K562 (cell line): ENCODE measurements at places on chromosomes 2 and 18. TPM values are rescaled to one million over a fixed set of nuclear protein-coding genes. Genes with fewer than 3 reads are reported as not detected.

POTEE gene
- 20.9 and 23.4 TPM in 2 replicates for total RNA-seq

CTAGE1 gene
- not detected in 2 replicates for total RNA-seq

MSH2 gene
- 95.1 and 113 TPM in 2 replicates for total RNA-seq

PJVK gene
- 0.78 and 0.87 TPM in 2 replicates for total RNA-seq

EML4 gene
- 40.7 and 44.5 TPM in 2 replicates for total RNA-seq

DNA sequence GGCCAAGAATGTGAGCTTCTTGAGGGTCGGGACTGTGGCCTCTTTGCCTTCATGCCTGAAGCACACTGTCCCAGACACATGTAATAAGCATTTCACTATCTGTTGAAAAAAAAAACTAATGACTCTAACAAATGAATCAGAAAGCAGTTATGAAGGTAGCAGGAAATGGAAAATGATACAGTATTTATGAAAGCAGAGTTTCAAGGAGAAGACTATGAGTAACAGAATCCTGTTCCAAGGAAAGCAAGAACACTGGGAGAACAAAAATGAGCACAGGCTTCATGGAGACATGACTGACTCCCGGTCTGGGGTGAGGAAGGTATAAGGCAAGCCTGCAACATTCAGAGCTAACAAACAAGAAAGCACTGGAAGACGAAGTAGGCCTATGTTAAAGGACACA, 190.8 kb downstream of the RNF152 start:
- DNase-seq: no peak
- no peaks in the 10 kb centered on the region for H3K27me3 ChIP-seq
- H3K27ac ChIP-seq: no peak overlapping the region

DNA sequence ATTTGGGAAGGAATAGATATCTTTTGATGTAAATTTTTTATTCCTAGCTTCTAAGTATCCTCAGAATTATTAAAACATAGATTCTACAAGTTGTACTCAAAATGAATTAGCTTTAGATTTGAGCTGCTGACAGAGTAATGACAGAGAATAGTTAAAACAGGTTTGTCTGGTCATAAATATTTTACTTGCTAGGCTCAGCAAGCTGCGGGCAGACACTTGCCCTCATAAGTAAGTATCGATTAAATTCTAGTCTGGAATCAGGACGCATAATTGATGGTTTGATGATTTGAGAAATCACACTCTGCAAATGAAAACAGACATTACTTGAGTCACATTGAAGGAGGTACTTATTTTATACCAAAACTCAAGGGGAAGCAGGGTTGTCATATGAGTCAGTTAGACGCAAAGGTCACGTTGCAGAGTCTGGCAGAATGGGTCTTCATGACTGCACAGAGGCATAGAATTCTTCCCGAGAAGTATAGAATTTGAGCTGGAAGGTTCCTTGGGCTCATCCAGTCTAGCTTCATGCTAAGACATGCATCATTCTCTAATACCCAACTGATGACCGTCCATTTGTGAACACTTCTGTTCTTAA, 27.5 kb downstream of the ARL4C start:
- H3K36me3 ChIP-seq: no peaks in the 10 kb centered on the region
- no peak for DNase-seq
- H3K4me3 ChIP-seq: no peak overlapping the region
- H3K27ac ChIP-seq: no peak overlapping the region

DNA sequence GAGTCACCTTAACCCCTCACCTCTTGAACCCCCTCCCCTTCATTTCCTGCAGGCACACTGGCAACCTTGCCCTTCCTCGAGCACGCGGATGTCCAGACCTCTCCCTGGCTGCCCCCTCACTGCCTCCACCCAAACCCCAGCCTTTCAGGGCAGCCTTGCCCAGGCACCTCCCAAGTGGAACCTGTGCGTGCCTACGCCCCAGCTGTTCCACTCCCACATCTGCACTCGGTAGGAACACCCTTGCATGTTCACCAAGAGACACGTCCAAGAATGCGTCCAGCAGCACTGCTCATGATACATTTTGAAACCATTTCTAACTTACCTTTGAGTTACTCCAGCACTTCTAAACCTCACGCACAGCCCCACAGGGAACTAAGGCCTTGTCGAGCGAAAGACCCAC, 93.8 kb upstream of the YWHAQ start:
- H3K36me3 ChIP-seq: no peaks in the 10 kb centered on the region
- H3K4me1 ChIP-seq: peaks cover 5% of the 10 kb centered on the region; the same call in 2 of the 3 replicates
- no peaks in the 10 kb centered on the region for H3K27me3 ChIP-seq
- H3K27ac ChIP-seq: no peak overlapping the region
- DNase-seq: no peak

DNA sequence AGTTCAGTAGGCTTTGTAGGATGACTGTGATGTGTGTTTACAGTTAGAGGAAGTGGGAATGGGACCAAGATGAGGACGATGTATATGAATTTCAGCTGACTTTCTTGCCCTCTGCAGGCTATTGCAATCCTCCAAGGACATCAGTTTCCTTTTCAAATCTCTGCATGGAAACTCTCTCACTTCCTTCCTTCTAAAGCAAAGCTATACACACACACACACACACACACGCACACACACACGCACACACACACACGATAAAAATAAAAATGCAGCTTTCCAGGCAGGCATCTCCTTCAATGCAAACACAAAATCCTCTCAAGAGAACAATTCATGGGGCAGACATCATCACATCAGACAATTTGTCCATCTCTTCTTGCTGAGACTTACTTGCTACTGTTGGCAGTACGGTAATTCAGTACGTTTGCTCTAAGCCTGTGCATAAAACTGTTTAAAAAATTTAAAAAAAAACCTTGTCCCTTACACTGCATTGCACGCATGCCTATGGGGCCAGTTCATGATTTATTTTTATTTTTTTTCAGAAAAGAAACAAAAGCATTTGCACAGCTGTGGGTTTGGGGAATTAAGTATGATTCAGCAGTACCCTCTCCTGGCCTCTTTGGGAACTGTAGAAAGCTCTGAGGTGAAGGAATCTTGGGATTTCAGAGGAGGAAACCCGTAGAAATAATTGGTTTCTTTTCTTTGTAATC, 27.1 kb upstream of the ICOS start:
- H3K4me3 ChIP-seq: no peak overlapping the region
- DNase-seq: peak; percentile 13
- H3K27me3 ChIP-seq: no peaks in the 10 kb centered on the region
- H3K4me1 ChIP-seq: no peaks in the 10 kb centered on the region

GRCh38 chr2:226308323-226308680, 491.3 kb downstream of the IRS1 start:
- no peak overlapping the region for H3K27ac ChIP-seq
- H3K27me3 ChIP-seq: no peaks in the 10 kb centered on the region
- H3K4me1 ChIP-seq: no peaks in the 10 kb centered on the region
- no peaks in the 10 kb centered on the region for H3K36me3 ChIP-seq
- H3K4me3 ChIP-seq: no peak overlapping the region

- H3K4me1 ChIP-seq: peaks cover 18% of the 10 kb centered on the region
- no peak overlapping the region for H3K27ac ChIP-seq
- peaks cover 12% of the 10 kb centered on the region; the same call in 2 of the 3 replicates for H3K36me3 ChIP-seq
- no peak for DNase-seq
Observed at GRCh38 chr2:74378007-74378406, 2.1 kb downstream of the DCTN1 start.

DNA sequence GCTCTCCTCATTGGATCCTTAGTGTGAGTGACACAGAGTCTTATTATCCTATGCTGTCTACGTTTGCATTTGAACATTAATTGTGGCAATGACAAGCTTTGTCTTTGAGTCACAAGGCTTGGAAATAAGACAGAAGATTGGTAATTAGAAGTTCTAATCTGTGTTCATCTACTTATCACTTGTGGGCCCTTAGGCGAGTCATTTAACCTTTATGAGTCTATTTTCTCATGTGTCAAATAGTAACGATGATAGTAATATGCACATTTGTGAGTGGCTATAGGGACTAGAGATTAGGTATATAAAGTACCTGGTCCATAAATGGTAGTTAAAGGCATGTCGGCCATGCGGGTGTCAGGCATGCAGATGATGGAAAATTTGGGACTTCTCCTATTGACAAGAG, 105.6 kb upstream of the NABP1 start:
- DNase-seq: no peak
- H3K27me3 ChIP-seq: no peaks in the 10 kb centered on the region
- H3K36me3 ChIP-seq: no peaks in the 10 kb centered on the region; the same call in 2 of the 3 replicates
- H3K27ac ChIP-seq: peak overlapping the region; percentile 77
- peaks cover 16% of the 10 kb centered on the region; the same call in 2 of the 3 replicates for H3K4me1 ChIP-seq
- no peak overlapping the region for H3K4me3 ChIP-seq

DNA sequence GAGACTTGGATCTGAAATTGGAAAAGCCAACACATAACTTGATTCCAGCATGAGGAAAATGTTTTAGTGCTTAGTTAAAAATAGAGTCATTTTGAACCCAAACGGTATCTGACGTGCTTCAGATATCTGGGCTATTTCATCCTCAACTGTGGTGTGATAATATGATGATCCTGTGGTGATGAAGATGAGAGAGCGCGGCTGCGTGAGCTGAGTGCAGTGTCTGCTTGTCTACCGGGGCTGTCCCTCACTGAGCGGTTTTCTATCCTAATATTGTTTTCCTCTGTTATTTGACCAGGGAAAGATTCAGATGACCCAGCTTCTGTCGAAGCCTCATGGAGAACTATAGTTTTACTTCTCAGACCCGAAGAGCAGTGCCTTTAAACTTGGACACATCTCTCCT, 5.8 kb downstream of the TWIST2 start:
- H3K27ac ChIP-seq: no peak overlapping the region
- H3K27me3 ChIP-seq: peaks cover 6% of the 10 kb centered on the region; the same call in 2 of the 3 replicates
- no peaks in the 10 kb centered on the region for H3K4me1 ChIP-seq
- no peak overlapping the region for H3K4me3 ChIP-seq
